ENCODE measurements at places on chromosomes 3 and 15.

- DNase-seq: peak; percentile 31
Observed at GRCh38 chr3:150410311-150411105, 2.4 kb downstream of the TSC22D2 start.

GRCh38 chr15:82298520-82298919 lies 35.9 kb downstream of the SAXO2 start:
- DNase-seq: peak; percentile 64

- no peak for DNase-seq
Observed at GRCh38 chr3:52437326-52438103, 7.4 kb downstream of the SEMA3G start.

DNA sequence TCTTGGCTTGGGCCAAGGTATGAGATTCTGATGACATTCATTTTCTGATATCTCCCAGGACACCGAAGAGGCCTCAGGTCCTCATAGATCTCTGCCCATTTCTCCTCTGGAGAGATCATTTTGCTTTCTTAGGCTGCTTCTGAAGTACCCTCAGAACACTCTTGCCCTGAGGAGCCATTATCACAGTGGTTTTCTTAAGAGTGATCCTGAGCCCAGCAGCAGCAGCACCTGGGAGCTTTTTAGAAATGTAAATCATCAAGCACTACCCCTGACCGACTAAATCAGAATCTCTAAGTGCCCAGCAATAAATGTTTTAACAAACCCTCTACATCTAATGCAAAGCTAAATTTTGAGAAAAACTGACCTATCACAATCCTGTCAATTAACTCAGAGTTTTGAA lies 40.6 kb upstream of the SLC9A9 start:
- DNase-seq: no peak

GRCh38 chr3:9664119-9664751 lies 14.9 kb downstream of the MTMR14 start:
- DNase-seq: no peak

All from CD4-positive, alpha-beta T cell treated with Interferon alpha-2 for 1 hour (primary cell).